Stimulated activated CD4-positive, alpha-beta T cell treated with anti-CD3 and anti-CD28 coated beads, TNF-alpha, amount 100 ng/mL, for 48 hours (primary cell): ENCODE measurements at places on chromosomes 12 and 14.

GRCh38 chr12:130520784-130521183, 183.1 kb downstream of the PIWIL1 start:
- DNase-seq: no peak

- no peak for DNase-seq
Measured at GRCh38 chr12:120668091-120668867, 18.7 kb upstream of the MLEC start.

DNA sequence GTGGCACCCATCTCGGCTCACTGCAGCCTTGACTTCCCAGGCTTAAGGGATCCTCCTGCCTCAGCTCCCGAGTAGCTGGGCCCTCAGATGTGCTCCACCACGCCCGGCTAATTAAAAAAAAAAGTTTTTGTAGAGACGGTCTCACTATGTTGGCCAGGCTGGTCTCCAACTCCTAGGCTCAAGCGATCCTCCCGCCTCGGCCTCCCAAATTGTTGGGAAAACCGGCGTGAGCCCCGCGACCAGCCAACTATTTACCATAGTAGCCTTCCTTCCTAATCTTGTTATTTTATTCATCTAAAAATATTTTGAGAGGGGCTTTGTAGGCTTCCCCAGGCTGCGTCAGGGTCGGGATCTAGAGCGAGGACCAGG, 25.4 kb upstream of the YY1 start:
- no peak for DNase-seq

DNA sequence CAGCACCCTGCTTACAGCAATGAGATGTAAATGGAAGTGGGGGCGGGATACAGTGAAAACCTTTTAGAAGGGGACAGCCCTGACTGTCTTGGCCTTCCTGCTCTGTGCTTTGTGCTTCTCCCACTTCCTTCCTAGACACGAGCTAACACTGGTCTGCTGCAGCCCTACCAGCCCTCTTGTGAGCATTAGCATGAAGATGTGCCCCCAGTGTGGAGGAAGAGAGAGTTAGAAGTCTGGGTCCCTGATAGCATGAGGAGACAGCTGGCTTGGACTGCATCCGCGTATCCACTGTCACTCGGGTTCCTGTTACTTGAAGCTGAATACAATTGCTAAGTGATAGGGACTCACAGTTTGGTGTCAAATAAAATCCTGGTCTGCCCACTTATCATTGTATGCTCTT, 248.1 kb upstream of the SOX5 start:
- DNase-seq: no peak

DNA sequence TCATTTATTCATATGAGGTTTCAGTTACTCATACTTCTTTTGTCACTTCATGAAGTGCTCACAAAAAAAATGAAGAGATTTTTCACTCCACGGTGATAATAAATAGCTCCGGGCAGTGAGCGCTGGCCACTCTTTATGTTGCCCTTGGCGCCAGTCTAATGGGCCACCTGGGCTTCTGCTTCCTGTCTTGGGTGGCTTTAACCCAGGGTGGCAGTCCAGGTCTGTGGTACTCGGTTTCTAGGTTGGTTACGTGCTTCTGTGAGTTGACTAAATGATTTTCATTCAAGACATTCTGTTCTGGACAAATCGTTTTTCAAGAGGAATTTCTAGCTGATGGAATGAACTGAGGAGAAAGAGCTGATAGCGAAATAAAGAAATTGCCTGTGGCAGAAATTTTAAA, 34.6 kb upstream of the NID2 start:
- DNase-seq: no peak

GRCh38 chr12:121797937-121798786, 4.7 kb upstream of the RHOF start:
- DNase-seq: no peak

DNA sequence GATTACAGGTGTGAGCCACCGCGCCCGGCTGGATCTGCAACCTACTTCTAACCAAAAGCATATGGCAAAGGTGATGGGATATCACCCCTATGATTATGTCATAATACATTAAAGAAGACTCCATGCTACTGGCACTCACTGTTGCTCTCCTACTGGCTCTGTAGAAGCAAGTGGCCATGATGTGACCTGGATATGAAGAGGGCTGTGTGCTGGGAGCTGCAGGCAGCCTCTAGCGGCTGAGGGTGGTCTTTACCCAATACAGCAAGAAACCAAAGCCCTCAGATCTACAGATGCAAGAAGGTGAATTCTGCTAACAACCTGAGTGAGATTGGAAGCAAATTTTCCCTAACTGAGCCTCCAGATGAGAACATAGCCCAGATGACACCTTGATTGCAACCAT, 34.2 kb upstream of the TRIM9 start:
- DNase-seq: no peak

- no peak for DNase-seq
Measured at GRCh38 chr12:42868291-42868690, 278.7 kb upstream of the PRICKLE1 start.

- no peak for DNase-seq
Measured at GRCh38 chr12:66329941-66330340, 27.6 kb downstream of the HELB start.

DNA sequence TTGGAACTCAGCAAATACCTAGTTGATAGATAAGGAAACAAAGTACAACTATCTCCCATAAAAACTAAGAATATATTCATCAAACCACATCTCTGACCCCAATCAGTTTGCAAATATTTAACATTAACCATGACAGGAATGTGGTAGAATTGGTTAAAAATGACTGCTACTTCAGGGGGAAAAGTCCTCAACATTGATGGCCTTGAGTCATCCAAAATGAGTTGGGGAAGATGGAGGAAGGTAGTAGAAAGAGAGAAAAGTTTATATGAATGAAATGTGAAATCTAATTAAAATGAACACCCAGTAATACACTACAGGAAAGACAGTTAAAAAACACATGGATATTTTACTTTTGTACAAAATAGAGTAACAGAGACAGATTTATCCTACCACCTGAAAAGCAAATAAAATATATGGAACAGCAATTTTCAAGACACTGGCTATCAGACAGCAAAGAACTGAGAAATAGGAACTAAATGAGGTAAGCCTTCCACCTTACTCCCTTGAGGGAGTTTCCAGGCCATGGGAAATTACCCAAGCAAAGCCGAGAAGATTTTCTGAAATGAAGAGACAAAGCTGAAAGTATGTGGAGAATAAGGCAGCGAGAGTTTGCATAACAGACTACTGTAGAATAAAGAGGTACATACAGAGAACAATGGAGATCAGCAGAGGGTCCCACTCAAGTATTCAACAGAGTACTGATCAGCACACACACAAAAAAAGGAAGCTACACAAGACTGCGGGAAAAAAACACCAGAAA, 49.6 kb downstream of the TC2N start:
- DNase-seq: no peak

DNA sequence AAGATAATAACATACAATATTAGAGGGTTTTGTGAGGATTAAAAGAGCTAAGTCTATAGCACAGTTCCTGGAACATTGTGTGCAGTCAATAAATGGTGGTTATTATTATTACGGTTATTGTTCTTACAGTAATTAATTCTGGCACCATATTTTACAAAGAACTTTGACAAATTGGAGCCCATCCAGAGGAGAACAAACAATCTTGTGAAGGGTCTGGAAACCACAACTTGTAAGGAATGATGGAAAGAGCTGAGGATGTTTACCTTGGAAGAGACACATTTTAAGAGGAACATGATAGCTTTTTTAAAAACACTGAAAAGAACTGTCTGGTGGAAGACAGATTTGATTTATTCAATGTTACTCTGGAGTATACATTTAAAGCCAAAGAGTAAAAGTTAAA, 150.5 kb upstream of the KRR1 start:
- no peak for DNase-seq

GRCh38 chr12:48615681-48616080, 45.8 kb upstream of the LALBA start:
- DNase-seq: no peak

GRCh38 chr14:93538413-93538812, 107.7 kb downstream of the UNC79 start:
- no peak for DNase-seq

- no peak for DNase-seq
Measured at GRCh38 chr12:2633176-2633824, 161.5 kb upstream of the FKBP4 start.

DNA sequence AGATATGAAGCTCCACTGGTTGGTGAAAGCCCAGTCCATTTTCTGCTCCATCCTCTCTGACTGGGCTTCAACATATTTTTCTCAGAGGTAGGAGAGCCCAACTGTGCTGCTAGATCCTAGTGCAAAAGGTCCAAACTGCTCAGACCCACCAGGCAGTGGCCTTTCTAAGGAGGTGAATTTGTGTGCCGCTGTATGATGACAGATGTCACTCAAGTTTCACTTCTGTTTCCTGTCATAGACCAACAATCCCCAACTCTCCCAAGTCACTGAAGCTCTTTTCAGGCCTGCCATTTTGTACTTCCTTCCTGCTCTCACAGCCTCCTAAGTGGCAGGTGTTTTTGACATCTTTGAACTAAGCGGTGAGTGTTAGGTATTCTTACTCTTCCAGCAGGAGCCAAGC, 16.4 kb upstream of the RNASE4 start:
- DNase-seq: no peak

DNA sequence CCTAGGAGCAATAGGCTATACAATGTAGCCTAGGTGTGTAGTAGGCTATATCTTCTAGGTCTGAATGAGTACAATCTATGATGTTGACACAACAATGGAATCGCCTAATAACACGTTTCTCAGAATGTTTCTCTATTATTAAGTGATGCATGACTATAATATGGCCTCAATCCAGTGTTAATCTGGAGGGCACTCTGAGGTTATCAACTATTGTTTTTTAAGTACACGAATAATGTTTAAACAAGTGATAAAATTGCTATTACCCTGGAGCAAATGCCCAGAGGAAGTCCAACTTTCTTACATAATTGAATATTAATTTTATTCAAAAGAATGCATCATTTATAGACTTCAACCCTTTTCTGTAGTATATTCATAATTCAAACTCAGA, 16.4 kb upstream of the CNIH1 start:
- no peak for DNase-seq

GRCh38 chr14:103329401-103330347, 4.4 kb upstream of the EIF5 start:
- DNase-seq: no peak

DNA sequence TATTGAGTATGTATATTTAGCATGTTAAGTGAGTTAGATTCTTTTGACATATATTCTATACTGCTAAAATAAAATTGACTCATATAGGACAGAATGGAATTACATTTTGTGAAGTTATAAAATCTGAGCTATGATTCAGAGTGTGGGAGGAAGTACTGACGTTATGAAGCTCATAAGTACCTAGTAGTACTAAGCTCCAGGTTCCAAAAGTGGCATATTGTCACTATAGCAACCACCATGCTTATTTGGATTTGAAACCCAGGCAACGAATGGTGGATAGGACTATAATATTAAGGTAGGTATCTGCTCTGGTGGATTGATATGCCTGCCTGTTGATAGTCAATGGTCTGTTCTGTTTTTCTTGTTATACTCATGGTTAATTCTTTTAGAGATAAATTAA, 2.2 kb upstream of the FBXO33 start:
- DNase-seq: no peak

DNA sequence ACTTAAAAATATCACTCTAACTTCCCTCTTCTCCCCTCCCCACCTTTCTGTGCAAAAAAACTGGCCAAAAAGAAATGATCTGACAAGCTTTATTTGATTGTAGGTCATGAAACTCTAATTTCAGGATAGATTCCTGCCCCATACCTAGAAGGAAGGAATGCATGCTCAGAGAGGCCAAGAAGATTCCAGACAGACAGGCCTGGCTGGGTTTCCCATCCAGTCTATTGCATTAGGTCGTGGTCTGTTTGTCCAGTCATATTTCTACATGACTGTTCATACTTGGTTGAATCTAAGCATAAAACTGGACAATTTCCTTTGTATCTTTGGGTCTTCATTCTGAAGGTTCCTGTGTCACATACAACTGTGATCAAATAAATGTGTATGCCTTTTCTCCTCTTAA, 20.0 kb upstream of the SLC15A5 start:
- DNase-seq: no peak

DNA sequence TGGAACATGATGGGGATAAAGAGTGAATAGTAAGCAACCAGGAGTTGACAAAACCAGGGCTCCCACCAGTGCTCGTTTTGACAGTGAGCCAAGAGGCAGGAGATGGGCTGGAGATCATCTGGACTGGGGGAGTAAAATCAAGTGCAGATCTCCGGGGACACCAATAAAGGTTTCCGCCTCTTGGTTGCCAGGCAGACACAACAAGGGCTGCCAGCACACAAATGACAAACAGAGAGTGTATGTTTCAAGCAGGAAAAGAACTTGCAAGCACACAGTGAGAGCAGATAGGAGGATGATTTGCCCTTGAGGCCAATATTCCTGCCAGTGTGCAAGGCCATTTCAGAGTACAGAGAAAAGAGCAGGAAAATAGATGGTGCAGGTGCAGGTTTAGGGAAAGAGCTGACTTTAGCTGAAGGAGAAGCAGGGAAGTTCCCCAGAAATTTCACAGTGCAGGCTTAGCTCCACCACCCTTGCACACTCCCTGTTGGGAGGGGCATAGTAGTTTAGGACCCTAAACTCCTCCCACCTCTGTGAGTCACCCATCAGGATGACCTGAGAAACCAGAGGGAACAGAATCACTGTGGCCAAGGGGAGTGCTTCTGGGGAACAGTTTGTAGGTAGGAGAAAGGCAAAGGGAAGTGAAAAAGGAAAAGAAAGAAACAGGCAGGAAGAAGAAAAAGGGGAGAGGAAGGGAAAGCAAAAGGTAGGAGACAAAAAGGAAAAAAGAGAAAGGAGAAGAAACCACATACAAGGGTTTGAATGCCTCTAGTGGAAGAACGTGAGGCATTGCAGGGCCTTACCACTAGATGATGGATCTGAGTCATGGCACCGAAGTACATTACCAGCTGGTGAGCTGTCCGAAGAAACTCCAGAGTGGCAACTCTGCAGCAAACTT, 404.4 kb downstream of the SLC6A15 start:
- DNase-seq: no peak

DNA sequence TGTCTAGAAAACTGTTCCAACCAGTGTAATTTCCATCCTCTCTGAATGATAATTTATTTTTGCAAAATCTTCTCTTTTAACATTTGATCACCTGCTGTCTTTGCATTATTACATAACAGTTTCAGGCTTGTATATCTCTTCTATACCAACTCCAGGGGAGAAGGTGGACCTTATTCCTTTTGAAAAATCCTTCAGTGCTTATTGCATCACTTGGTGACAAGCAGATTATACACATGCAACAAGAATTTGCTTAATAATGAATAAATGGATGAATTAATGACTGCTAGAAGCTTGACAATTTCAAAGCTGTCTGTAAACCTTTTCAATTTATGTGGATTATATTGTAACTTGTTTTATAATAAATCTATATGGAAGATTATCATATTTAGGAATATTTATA, 37.3 kb upstream of the C12orf75 start:
- DNase-seq: no peak

DNA sequence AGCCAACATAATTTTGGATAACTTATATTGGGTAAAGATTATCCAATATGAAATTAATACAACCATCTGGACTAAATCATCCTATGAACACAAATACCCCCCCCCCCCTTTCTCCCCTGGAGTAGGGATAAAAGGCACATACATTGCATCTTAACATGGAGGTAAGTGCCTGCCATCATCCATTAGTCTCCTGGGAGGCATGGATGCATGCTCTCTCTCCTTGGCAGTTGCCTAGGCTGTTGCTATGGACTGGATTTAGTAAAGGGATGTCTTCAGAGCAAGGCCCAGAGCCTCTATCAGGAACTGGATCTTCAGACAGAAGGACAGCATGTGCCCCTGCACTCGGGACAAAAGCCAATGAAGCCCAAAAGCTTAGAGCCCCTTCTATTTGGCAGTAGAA, 40.6 kb downstream of the SMOC1 start:
- DNase-seq: no peak
